ENCODE measurements at places on chromosomes 7 and 10.

- DNase-seq = no peak
These were observed 70.7 kb downstream of the CPVL start for GRCh38 chr7:29075606-29076005.

- no peak for DNase-seq
These were observed 957.2 kb downstream of the PCDH15 start for GRCh38 chr10:53843736-53844362.

- no peak for DNase-seq
These were observed 471.6 kb downstream of the SH2D4B start for GRCh38 chr10:81009296-81009695.

GRCh38 chr10:42960991-42961795, 115.7 kb upstream of the RET start:
- DNase-seq = no peak

DNA sequence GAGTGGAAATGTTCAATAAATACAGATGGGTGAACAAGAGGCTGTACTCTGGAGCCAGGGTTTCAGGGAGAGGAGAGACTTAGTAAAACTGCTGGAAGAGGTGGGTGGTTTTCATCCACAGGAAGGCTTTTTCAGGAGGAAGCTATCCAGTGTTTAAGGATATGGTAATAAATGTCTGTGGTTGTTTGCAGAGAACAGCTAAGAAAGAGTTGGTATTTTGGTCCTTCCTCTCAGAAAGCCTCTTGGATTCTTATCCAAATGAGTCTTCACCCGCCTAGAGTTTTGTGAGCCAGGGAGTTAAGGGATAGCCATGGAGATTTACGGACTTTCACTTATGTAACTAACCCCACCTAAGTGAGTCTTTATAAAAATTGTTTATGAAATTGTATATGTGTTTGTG, 95.7 kb downstream of the GNAI1 start:
- no peak for DNase-seq

DNA sequence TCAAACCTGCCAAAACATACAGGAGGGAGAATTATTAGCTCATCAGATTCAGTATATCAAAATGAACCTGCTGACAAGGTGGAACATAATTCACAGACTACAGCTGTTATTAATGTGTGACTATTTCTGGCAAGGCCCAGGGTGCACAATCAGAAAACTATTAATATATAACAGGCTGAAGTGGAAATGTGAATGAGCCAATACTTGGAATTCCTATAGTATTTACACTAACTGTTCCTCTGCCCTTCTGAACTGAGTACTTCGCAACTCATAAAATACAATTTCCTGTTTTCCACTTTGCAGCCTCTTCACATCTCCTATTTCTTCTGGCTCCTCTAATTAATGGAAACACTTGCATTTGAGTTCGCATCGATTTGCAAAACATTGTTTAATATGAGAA, 330.8 kb downstream of the DPP6 start:
- no peak for DNase-seq

DNA sequence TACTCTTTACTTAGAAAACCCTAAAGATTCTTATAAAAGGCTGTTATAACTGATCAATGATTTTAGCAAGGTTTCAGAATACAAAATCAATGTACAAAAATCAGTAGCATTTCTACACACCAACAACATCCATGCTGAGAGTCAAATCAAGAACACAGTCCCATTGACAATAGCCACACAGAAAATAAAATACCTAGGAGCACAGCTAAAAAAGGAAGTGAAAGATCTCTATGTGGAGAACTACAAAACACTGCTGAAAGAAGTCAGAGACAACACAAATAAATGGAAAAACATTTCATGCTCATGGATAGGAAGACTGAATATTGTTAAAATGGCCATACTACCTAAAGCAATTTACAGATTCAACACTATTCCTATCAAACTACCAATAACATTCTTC, 427.0 kb downstream of the KCNMA1 start:
- DNase-seq = no peak

- DNase-seq = no peak
These were observed 13.0 kb downstream of the MXI1 start for GRCh38 chr10:110220398-110220797.

GRCh38 chr10:4291990-4292389, 507.0 kb upstream of the KLF6 start:
- DNase-seq = no peak

- no peak for DNase-seq
These were observed at the start of gene MKX for GRCh38 chr10:27745732-27746396. MKX (minus strand) TSS chr10:27745819; CDS start chr10:27743415, 2,404 bp downstream.
